ENCODE measurements at places on chromosomes 1 and 21.
A peak's percentile ranks its signal among the peaks of the same experiment; 100 is the strongest.

- no peak for DNase-seq
Observed at GRCh38 chr1:2574350-2574749, 12.2 kb upstream of the PRXL2B start.

DNA sequence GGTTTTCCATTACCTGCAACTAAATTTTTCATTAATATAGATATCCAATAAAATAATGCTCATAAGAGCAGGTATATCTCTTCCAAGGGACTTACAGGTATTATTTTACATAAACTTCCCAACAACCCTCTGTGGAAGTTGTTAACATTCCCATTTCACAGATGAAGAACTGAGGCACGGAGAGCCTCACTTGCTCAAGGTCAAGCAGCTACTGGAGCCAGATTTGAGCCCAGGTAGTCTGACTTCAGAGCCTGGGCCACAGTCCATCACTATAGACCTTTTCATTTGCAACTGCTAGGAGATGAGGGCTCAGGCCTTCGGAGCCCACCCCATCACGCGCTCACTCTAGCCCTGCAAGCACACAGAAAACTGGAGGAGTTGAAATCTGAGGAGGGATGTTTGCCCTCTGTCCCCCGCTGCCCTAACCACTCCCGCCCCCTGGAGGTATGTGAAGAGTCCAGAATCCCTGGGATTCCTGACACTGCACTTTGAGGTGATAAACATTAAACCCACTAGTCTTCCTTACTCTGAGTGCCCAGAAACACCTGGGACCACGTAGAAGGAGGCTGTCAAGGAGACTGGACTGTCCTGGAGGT, 11.7 kb upstream of the ALPL start:
- no peak for DNase-seq

DNA sequence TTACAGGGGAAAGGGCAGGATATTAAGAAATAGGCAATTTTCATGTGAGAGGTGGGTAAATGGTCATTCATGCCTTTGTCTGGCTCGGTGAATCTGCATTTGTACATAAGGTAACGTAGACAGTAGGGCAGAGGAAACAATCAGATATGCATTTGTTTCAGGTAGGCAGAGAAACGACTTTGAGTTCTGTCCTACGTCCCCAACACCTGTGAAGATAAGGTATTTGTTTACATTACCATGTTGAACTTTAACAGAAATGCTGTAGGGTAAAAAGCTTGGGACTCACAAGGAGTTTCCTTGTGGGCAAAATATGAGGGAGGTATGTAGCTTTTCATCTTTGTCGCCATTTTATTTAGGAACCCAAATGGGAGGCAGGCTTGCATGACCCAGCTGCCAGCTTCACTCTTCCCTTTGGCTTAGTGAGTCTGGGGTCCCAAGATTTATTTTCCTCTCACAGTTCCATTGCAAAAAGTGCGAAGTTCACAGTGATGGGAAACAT, 31.4 kb downstream of the B3GALT5 start:
- no peak for DNase-seq

DNA sequence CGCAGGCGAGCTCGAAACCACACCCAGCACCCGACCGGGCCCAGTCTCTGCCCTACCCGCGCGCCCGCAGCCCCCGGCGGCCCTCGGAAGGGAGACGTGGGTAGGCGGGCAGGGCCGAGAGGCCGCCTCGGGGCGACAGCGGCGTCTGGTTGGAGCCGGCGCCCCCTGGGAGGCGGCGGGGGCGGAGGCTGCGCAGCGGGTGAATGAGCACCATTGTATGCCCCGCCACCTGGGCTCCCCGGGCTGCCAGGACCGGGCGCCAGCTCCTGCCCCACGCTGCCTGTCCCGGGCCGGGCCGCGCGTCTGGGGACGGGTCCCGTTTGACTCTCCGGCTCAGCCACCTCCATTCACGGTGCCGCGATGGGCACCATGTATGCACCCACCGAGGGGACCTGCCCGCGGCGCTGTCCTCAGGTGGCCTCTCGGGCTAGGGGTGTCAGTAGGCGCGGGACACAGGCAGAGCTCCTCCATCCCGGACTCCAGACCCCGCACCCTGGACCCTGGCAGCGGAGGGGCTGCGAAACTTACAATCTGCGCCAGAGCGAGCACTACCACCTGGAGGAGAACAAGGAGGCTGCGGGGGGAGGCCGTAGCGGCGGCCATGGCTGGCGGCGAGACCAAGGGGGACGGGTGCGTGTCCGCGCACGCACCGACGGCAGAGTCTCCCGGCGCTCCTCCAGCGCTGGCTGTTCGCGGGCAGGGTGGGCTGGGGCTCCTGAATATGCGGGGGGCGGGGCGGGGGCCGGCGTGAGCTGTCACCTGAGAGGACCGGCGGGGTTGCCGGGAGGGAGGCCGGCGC, at the start of gene COL9A2:
Gene COL9A2 (minus strand): TSS at position 692 of the 799 bp plus-strand sequence. CDS start 89 bp downstream, at position 603.
- DNase-seq: peak; percentile 77

DNA sequence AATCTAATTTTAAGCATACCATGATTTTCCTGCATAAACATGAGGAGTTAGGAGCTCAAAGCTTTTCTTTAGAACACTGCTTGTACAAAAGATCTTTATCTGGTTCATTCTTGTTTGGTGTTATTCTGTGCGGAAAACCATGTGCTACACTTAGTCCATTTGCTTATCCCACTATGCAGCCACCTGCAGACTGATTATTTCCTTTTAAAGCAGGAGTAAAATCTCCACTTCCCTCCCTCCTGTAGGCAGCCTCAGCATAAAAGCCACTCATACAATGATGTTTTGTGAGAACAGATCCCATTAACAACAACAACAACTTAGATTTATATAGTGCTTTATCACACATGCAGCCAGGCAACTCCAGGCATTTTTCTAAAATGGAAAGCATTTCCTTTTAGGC, 355.3 kb upstream of the NEGR1 start:
- no peak for DNase-seq

- DNase-seq: no peak
Observed at GRCh38 chr1:228352677-228353481, 53.8 kb downstream of the TRIM11 start.
